ENCODE measurements at places on chromosomes 2 and 18. TPM values are rescaled to one million over a fixed set of nuclear protein-coding genes. Genes with fewer than 3 reads are reported as not detected.

The MRO gene
- total RNA-seq = 0.94 TPM

The METAP1D gene
- total RNA-seq = 9.5 TPM

The SUPT7L gene
- 26.0 TPM for total RNA-seq

The SKA1 gene
- total RNA-seq = 2.3 TPM

Data from occipital lobe (tissue), 3 donors.